Suppressor macrophage (primary cell): ENCODE measurements at places on chromosomes 11 and 22.

- peak; percentile 9 for DNase-seq
These were observed at the start of gene FAM181B for GRCh38 chr11:82733444-82734119. FAM181B (minus strand) TSS chr11:82733864; CDS start chr11:82733729, 135 bp downstream.

GRCh38 chr11:3096909-3097530 is 39.8 kb upstream of the CARS1 start:
- DNase-seq, result no peak

DNA sequence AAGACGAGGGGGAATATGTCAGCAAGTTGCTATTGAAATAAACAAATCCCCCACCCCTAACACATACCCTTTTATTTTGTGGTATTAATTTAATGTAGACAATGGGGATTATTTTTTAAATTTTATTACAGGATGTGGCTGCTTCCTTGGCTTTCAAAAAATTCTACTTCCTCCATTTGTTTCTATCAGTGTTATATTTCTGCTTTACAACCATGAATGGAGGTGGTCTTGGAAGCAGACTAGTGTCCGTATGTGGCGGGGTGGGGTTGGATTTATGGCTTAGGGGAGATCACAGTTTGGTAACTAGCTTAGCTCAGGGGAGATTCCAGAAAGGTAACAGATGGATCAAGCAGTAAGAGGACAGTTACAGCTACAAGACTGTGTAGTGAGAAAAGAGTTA is 39.3 kb upstream of the PICALM start:
- DNase-seq, result no peak

- no peak for DNase-seq
These were observed 600 bp upstream of the GPR83 start for GRCh38 chr11:94401773-94402265.

GRCh38 chr11:132744771-132745170 is 787.5 kb downstream of the OPCML start:
- DNase-seq, result no peak

DNA sequence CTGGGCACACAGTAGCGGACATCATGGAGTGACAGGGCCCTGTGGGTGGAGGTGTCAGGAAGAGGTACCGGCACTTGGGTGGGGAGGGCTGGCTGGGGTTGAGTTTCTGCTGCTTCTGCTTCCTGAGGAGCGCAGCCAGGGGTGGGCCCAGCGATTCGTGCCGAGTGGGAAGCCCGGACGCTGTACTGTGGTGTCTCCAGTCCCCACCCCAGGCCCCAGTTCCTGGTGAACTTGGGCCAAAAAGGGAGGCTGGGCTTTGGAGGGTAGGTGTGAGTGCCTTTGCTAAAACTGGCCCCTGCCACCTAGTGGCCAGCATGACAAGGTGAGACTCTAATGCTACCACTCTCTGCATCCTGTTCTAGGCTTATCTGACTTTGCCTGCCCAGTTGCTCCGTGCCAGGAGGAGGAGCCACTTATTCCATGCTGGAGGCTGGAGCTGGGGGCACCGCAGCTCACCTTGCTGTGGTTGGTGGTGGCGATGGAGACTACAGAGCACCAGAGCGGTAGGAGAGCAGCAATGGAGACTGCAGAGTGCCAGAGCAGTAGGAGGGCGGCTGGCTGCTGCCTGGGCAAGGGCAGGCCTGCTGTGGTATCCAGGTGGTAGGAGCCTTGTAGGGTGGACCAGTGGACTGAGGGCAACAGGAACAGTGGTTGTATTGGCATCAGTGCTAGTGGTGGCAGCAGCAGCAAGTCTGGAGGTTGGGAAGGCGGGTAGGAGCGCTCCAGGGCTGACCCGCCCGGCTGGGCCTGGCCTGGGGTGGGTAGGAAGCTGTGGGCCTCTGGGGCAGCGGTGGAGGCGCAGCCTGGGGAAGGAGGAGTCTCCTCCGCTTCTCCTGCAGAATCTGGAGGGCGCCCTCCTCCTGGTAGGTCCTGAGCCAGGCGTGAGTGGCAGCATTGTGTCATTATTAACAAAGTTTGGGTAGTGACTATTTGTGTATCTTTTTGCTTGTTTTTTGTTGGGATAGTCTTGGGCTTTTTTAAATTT is 2.2 kb upstream of the RFPL2 start:
- DNase-seq, result peak; percentile 27

DNA sequence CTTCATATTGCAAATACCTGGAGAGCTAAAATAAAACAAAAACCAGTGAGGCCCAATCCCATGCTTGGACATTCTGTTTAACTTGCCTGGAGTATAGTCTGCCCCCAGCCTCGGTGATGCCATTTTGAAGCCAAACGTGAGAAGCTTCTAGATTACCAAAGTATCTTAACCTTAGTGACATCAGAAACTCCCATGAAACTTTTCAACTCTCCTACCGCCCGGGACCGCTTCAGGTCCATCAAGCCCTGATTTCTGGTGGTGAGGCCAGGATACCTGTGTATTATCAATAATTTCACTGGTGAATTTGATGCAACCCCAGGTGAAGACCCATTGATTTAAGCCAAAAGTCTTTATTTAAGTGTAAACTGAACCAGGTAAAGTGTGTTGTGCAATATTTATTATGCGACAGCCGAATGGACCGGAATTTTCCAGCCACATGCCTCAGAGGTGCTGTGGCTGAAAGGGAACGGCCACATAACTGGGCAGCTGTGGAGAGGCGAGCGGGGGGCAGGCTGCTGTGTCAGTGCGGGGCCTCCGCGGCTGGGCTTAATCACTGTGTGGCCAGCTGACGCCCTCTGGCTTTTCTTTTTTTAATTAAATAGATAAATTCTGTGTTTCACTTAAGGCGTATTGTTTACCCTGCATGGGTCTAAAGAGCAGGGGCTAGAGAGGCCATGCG is 385.5 kb upstream of the B3GAT1 start:
- no peak for DNase-seq

- no peak for DNase-seq
These were observed 15.4 kb downstream of the APOL5 start for GRCh38 chr22:35733036-35733435.
